ENCODE measurements at places on chromosomes 1 and 21.

- no peak for DNase-seq
Measured at GRCh38 chr1:153356392-153357075, 1.1 kb upstream of the S100A9 start.

DNA sequence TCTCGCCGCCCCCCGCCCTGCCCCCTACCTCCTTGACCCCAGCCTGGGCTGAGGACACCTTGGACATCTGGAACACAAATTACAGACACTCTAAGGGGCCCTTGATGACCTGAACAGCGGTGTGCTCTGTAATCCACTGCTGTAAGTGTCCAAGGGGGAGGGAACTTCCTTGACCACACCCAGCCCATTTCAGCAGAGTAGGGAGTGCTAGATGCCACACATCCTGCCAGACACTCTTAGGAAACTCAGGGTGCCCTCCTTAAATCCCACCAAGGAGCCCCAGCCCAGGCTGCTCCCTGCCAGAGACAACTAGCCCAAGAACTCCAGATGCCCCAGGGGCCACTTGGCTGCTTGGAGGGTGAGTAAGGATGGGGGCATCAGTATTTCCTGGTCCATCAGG lies 282.2 kb downstream of the RRAGC start:
- no peak for DNase-seq

DNA sequence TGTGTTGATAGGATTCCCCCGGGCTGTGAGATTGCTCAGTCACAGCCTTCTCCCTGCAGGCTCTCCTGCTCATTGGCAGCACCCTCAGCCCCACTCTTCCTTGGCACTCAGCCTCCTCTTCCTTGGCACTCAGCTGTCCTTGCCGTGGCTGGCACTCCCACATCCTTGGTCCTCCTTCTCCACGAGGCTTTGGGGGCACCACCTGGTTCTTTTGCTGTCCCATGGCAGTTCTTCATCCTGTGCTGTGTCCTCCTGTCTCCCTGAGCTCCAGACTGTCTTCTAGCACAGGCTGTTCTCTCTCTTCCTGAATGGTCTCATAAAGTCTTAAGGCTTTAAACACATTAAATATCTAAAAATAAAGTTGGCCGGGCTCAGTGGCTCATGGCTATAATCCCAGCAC lies 27.0 kb downstream of the PKNOX1 start:
- no peak for DNase-seq

DNA sequence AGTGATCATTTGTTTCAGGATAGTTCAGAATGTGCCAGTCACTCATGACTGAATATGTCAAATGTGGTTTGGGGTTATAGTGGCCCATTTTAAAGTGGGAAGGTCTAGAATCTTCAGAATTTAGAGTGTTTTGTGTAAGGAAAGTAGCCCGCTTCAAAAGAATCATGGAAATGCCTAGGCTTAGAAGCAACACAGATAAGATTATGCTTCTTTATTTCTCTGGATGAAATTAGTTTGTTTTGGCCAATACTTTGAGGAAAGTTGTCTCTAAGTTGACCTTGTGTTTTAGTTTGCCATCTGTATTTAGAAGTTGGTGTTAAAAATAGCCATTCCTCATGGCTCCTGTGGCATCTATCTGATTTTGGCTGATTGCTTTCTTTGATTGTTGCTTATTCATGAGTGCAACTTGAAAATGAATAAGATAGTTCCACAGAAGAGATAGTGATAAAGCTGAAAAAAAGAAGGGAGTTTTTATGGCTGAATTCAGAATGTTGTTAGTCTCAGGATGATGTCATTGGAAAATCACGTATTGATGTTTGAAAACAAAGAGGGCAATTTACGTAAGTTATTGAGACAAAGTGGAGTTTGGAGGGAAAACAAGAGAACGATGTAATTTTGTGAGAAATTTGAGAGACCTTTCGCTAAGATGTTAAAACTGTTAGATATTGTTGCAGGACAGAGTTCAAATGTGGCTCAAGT lies 71.9 kb downstream of the PLA2G4A start:
- DNase-seq = no peak

DNA sequence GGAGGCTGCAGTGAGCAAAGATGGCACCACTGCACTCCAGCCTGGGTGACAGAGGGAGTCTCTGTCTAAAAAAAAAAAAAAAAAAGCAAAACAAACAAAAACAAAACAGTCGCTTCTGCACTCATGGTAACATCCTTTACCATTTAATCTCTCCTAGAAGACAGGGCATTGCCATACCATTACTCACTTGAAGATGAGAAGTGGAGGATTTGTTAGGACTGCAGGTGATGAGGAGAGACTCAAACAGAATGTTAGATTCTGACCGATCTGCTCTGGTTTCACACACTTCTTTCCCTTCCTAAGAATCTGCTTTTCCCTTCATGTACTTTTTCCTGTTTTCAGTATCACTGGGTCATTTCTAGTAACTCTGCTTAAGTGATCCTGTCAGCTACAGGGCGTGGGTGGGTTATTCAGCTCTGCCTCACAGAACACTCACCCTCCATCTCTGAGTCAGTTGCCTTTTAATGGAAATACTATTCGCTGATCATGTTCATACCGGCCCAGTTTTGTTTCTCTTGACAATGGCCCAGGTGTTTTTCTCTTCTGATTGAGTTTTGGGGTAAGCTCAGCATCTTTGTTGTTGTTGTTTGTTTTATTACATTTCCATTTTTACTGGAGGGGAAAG lies 148.0 kb upstream of the ERG start:
- no peak for DNase-seq

DNA sequence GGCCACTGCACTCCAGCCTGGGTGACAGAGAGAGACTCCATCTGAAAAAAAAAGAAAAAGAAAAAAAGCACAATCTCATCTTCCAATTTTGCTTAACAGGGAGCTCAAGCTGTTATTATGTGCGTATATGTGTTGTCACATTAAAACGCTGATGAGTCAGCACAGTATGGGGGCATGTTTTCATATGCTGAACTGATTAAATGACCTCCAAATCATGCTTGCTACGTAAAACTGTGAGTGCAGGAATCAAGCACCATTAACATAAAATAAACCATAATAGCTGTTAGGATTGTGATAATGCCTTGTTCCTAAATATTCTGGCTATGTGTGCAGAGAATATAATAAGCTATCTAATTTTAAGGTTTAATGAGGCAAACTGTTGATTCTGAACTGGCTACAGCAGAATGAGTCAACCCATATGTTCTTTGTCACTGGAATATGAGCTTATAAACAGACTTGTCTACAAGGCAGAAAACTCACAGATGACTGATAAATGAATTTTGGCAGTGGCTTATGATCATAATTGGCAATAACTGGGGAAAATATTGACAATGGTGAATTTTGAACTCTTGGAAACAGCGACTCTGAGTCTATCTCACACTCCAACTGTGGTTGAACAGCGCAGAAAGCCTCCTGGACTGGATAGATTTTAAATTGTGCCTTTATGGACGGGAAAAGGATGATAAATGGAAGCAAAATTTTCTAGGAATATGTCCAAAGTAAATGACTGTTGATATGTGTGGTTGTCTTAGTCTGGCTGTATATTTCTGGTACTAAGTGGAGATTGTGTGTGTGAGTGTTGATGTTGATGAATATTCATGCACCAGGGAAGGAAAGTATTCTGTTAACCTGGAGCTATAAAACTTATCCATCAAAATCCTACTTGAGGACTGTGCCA lies 75.5 kb downstream of the VCAM1 start:
- DNase-seq = peak; percentile 85

DNA sequence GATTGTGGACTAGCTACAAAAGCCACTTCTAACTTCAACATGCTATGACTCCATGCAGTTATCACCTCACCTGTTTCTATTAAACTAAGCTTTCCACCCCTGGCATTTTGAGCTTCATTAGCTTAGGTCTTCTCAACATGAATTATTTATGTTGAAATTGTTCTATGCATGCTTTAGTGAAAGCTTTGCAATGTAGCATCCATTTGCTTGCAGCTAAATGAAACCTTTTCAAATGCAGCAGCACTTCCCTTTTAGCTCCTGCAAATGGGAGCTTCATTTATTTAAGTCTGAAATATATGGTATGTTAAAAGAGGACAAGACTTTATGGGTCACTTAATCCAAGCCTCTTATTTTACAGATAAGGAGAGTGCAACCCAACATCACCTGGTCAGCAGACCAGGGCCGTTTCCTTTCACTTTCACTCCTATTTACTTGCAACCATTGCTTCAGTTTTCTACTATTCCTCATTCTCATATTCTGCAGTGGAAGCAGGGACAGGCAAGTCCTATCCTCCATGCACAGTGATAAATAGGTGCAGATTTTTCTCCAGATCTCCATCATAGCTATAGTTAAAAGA lies 56.4 kb upstream of the SAMSN1 start:
- peak; percentile 43 for DNase-seq

GRCh38 chr21:35226968-35227744 lies 178.1 kb upstream of the RUNX1 start:
- DNase-seq = no peak

GRCh38 chr1:153375511-153375910 lies at the start of gene S100A12:
Gene S100A12, minus strand, starts transcription at chr1:153375621. Its CDS starts 1,029 bp downstream, at chr1:153374592.
- peak; percentile 79 for DNase-seq

DNA sequence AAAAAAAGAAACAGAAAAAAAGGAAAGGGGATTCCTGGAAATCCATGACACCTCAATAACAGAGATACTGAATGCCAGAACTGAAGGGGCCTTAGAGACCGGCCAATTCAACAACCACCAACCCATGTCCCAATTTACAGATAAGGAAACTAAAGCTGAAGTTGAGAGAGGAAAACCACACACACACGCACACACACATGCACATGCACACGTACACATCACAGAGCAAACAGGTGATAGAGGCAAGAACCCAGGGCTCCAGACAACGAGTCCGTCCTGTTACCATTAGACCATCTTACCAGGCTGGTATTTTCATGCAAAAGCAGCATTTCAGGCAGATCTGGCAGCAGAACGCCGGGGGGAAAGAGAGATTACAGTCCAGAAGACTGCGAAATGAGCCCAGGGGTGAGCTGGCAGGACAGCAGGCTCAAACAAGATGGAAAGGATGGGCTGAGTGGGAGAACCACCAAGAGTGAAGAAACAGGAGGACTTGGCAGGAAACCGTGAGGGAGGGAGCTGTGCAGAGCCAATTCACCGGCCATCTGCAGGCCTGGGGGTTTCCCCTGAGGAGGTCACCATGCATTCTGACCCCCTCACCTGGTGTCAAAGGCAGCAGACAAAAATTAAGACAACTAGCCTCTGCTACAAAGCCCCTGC lies 43.5 kb downstream of the PAFAH2 start:
- no peak for DNase-seq

DNA sequence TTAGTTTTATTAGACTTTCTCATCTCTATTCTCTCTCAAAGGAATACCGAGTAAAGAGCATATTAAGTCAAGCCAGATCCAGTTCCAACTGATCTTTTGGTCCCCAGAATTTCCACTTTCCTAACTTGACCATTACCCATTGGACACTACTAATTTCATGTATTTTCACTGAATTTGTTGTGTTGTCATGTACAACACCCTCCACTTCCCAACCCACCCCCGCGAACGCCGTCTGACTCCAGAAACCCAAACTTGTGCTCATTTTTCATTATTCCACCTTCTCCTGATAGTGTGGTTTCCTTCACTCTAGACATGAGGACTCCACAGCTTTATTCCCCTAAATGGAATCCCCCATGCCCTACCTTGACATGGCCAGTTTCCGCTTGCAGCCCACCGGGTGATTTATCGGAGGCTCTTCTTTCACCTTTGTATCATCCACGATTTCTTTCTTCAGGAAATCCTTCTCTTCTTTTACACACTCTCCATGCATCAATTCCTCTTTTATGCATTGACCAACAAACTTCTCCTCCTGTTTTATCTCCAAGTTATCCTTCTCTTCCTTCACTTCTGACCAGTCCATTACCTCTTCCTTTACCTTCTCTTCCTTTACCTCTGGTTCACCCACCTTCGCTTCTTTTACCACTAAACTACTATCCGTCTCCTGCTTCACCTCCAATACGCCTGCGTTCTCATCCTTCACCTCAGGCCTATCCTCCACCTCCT lies 805 bp downstream of the ZNHIT6 start:
- peak; percentile 14 for DNase-seq

DNA sequence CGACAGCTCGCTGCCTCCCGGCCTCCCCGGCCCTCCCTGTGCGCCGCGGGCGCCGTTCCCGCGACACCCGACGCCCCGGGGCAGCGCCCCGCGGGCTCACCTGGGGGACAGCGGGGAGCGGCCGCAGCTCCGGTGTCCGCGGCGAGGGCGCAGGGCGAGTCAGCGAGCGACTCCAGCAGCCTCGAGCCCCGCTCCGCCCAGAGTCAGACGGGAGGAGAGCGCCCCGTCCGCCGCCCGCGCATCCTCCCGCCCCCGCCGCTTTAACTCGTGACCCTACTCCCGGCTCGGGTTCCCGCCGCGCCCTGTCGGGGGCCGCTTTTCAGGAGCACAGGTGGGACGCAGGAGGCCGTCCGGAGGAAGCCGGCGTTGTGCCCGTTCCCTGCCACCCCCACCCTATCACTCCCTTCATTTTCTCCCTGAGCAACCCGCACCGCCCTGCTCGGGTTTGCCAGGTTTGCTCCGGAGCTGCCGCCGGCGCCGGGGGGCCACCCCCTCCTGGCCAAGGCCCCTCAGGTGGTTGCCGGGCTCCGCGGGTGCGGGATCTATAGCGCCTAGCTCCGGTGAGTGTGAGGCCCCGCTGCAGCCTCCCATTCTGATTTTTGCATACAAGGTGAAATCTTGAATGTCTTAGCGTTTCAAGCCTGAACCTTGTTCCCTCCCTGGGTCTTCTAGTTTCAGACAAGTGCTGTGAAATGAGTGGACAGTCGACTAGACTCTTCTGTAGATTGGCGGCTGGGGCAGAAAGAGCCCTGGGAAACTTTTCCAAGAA lies at the start of gene MCOLN3:
Gene MCOLN3 (minus strand): TSS at position 205 of the 769 bp plus-strand sequence. CDS start 3,140 bp downstream, outside the sequence.
- DNase-seq = no peak

DNA sequence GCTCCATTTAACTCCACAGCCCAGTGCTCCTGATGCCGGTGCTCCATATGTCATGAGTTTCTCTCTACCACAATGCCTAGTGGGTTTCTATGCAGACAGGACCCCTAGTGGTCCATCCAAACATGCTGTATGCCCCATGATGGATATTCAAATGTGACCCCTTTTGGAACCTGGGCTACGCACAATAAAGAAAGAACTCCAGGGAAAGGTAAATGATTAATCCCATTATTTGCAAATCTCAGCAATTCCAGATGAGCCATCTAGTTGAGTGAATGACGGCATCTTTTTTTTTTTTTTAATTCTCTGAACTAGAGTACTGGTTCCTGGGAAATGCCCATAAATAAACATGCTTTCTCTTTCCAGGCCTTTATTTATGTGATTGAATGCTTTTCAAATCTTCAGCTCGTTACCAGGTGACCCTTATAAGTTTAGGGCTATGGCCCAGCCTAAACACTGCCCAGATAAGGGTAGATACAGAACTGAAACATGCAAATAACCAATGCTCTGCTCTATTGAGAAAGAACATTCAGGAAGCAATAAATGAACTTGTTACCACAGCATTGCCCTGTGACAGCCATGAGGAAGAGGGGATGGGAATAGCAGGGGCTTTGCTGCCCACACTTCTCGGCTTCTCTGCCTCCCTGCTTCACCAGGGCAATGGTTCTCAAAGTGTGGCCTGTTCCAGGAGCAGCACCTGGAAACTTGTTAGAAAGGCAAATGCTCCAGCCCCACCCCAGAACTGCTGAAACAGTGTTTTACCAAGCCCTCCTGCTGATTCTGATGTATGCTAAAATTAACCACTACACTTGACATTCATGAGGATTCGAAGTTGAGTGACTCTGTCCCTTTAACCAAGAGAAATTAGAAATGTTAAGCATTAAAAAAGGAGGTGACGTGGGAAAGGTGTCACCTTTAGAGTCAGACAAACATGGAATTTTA lies 151.7 kb downstream of the SEC16B start:
- no peak for DNase-seq

GRCh38 chr1:31441073-31441472 lies 28.1 kb downstream of the SERINC2 start:
- DNase-seq = no peak

- no peak for DNase-seq
Measured at GRCh38 chr1:101081496-101082488, 56.2 kb upstream of the DPH5 start.
